ENCODE measurements at places on chromosomes 4 and X. TPM values are rescaled to one million over a fixed set of nuclear protein-coding genes. Genes with fewer than 3 reads are reported as not detected.

ARL9 gene
- total RNA-seq = 0.37 TPM

HSPA4L gene
- total RNA-seq = 3.1 TPM

TDO2 gene
- not detected for total RNA-seq

GSX2 gene
- total RNA-seq = not detected

FAM184B gene
- not detected for total RNA-seq

RAB41 gene
- total RNA-seq = not detected

CXCR3 gene
- 4.5 TPM for total RNA-seq

TNIP3 gene
- 7.5 TPM for total RNA-seq

HTT-AS gene
- not detected for total RNA-seq

RTL5 gene
- 1.0 TPM for total RNA-seq

PRKG2 gene
- total RNA-seq = not detected

DUSP9 gene
- total RNA-seq = 0.13 TPM

MTNR1A gene
- not detected for total RNA-seq

IL3RA gene
- 1.2 TPM for total RNA-seq

FOXR2 gene
- not detected for total RNA-seq

CTAG1A gene
- not detected for total RNA-seq

TRMT10A gene
- 10.1 TPM for total RNA-seq
